Kasumi-1 (cell line): ENCODE measurements at places on chromosomes 11 and 22.

DNA sequence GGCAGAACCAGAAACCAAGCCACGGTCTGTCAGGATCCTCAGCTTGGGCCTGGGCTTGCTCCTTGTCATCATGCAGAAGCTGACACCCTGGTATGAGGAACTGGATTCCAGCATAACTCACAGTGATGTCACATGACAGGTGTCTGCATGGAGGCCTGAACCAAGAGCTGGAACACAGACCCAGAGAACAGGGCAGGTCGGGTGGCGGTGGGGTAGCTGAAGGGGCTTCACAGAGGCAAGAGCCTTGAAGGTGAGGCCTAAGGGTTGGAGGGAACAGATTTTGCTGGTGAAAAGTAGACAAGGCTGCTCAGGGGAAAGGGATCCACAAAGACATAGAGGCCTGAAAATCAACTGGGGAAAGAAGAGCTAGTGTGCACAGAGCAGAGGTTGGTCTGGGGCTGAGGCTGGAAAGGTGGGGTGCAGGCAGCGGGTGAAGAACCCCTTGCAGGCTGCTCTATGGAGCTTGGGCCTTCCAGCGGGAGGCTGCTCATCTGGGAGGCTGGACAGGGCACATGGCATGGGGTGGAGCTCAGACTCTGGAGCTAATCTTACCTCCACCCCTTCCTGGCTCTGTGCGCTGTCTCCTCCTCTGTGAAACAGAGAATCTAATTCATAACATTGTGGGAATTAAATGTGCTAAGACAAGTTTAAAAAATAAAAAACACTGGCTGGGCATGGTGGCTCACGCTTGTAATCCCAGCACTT, 18.4 kb upstream of the RPS3 start:
- peak; percentile 40 for DNase-seq

DNA sequence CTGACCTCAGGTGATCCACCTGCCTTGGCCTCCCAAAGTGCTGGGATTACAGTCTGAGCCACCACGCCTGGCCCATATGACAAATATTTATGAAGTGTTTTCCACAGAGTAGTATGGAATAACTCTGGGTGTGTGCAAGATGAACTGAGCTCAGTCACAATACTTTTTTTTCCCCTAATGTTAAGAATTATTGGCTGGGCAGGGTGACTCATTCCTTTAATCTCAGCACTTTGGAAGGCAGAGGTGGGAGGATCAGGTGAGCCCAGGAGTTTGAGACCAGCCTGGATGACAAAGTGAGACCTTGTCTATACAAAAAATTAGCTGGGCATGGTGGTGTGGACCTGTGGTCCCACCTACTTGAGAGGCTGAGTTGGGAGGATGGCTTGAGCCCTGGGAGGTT, 6.4 kb downstream of the PTPRJ start:
- no peak for DNase-seq

GRCh38 chr11:35047179-35047578, 91.8 kb upstream of the CD44 start:
- DNase-seq = peak; percentile 91

- DNase-seq = no peak
These were observed 25.7 kb downstream of the TTC12 start for GRCh38 chr11:113339929-113340589.

DNA sequence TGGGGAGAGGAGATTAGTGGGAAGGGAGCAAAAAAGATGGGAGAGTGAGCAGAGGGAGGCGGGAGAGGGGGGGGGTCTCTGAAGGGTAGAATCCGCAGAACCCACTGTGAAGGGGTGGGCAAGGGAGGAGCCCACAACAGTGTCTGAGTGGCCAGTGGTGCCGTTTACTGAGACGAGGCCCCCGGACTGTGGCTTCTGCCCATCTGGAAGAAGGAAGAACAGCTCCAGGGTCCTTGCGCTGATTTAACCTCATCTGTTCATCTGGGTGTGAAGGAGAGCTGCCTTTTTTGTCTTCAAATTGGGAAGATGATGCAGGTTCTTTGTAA, 45.7 kb upstream of the ANO1 start:
- no peak for DNase-seq

DNA sequence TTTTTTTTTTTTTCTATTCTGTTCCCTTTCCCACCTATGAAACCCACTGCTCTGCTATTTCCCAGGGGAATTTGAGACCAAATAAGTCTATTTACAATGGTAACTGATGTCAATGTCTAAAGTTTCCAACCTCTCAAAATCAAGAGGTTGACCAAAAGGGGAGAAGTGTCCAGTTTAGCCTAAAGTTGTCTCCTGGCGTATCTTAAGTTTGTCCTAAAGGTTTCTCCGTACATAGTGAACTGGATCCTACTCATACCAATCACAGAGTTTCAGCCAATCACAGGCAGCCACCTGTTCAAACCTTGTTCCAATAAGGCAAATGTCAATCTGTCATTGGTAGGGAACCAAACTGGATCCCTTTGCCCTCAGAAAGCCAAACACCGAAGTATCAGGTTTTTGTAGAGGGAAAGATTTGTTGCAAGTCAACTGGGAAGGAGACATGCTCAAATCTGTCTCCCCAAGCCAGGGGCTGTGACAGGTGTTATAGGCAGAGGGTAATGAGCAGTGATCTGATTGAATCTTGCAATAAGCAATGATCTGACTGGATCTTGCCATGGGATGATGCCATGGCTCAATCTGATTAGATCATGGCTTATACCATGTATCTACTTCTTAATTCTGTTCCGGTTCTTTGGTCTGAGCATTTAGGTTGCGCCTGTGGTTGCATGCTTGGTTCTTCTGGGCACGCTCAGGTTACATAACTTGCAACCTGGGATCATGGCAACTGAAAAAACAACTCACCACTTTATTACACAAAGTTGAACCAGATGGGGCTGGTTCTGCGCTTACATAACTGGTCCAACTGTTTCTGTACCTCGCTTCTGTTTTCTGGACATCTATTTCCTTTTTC, 1.1 kb upstream of the VPS37C start:
- DNase-seq = peak; percentile 12

GRCh38 chr11:78860720-78861422, 286.2 kb upstream of the NARS2 start:
- DNase-seq = peak; percentile 3

- no peak for DNase-seq
These were observed 33.1 kb downstream of the C11orf58 start for GRCh38 chr11:16771350-16772140.

DNA sequence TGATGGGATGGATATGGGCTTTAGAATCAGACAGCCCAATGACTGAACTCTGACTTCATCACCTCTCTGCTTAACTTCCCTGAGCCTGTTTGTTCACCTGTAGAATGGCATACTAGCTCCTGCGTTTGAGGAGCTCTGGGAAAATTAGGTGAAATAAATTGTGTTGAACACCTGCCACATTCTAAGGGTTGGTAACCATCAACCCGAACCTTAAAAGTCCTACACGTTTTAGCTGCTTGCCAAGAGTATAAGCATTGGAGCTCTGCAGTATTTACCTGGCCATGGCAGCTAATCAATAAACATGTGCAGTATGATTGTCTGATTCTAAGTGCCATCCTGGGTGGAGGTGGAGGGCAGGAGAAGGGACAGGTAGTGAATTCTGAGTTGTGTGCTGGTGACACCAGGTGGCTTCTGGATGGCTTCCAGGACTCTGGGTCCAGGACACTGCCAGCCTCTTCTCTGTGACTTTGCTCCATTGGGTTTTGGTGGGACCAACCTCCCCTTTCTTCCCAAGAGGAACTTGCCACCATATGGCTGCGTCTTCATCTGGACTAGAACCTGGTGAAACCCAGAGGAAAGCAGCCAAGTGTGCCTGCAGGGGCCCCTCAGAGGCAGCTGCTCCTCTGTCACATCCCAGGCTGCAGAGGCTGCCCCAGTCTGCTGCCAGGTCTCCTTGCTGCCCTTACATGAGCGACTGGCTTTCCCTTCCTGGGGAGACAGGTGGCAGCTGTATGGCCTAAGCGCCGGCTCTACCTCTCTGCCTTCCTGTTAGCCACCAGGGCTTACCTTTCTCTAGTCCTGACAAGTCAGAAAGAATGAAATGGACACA, 85.6 kb downstream of the CACNG2 start:
- DNase-seq = no peak

DNA sequence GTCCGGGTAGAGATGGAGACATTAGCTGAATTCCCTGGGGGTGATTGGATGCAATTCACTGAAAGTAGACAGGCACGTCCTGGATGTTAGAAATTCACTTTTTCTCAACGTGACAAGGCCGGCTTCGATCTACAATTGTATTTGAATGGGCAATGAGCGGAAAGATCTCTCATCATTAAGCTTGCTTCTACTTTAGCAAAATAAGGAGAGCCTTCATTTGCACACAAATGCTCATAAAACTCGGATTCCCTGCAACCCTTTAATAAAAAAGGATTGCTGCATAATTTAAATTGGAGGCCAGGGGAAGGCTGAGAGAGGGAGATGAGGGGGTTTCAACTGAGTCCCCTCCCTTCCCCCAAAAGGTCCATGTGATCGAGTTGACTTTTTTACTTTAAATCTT, 10.6 kb upstream of the PAX6 start:
- no peak for DNase-seq

GRCh38 chr11:364991-365725, 4.1 kb upstream of the B4GALNT4 start:
- DNase-seq = no peak

GRCh38 chr11:10066441-10066840, 227.6 kb downstream of the SBF2 start:
- DNase-seq = no peak

DNA sequence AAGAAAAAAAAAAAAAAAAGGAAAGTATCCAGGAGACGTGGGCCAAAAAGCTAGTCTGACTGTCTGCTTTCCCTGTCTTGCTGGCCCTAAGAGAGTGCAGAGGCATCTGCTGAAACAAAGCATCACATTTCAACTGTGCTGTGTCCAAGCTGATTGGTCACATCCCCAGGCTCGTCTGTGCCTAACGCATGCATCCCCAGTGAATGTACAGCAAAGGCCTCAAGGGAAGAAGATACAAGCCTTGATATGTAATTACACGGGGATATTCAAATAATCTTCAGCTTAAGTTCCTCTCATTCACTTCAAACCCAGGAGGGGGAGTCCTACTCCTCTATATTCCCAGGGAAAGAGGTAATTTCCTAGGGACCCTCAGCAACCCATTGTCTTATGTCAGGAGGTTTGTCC, 5.4 kb upstream of the SORL1 start:
- DNase-seq = peak; percentile 64

- DNase-seq = no peak
These were observed 299.2 kb upstream of the API5 start for GRCh38 chr11:43012606-43013005.

- no peak for DNase-seq
These were observed 414.0 kb downstream of the MN1 start for GRCh38 chr22:27387561-27387960.

GRCh38 chr11:36108881-36109589, 165.2 kb downstream of the LDLRAD3 start:
- no peak for DNase-seq

DNA sequence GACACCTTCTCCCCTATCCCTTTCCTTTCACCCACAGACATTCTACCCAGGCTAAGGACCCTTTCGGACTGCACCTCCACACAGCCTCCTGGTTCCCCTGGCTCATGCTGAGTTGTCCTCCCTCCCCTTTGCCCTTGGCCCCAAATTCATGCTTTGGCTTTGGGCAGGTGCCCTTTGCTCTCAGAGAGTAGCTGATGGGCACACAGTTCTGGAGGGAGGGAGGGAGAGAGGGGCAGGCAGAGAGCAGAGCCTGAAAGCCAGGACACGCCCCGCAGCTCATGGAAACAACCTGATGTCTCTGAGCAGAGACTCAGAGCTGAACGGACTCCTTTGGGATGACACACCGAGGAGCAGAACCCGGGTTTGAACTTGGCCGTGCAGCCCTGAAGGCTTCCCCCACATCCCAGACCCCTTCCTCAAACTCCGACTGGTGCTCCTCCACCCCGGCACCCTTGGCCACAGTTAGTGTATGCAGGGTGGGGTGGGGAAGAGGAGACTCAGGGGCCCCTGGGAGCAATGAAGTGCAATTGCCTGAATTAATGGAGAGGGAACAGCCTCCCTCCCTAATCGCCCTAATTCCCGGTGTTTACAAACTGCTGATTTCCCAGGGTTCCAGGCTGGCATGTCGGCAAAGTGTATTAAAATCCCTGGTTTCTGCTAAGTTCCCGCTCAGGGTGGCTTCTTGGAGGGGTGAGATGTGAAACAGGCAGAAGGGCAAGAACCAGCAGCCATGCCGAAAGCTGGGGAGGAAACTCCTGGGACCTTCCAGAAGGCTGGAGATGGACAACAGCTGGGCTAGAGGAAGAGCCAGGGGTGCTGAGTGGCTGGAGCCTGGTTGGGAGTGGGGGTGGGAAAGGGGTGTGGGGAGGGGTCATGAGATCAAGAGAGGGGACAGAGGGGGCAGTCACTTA, 71.2 kb upstream of the SHISAL1 start:
- no peak for DNase-seq

DNA sequence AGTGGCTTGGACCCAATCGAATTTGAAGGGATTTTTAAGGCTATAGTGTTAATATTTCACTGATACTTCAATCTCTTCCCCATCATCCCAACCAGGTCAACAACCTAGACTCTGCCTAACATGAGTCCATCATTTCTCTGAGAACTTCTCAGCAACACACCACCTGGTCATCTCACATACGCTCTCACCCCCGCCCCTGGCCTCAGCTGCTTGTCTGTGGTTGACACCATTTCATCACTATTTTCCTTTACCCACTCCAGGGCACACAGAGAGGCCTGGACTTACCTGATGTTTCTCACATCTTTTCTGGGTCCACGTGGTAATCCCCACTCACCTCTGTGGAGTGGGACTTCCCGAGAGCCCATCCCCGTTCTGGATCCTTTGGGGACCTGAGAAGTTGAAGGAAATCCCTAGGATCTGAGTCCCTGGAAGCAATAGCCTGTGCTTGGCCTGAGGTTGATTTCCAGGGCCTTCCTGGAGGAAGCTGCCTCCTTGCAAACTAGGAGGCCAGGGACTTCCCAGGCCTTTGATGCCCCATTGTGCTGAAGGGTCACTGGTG, 3.2 kb downstream of the P2RX3 start:
- DNase-seq = no peak

GRCh38 chr11:96139691-96140090, 203.3 kb downstream of the MAML2 start:
- no peak for DNase-seq

DNA sequence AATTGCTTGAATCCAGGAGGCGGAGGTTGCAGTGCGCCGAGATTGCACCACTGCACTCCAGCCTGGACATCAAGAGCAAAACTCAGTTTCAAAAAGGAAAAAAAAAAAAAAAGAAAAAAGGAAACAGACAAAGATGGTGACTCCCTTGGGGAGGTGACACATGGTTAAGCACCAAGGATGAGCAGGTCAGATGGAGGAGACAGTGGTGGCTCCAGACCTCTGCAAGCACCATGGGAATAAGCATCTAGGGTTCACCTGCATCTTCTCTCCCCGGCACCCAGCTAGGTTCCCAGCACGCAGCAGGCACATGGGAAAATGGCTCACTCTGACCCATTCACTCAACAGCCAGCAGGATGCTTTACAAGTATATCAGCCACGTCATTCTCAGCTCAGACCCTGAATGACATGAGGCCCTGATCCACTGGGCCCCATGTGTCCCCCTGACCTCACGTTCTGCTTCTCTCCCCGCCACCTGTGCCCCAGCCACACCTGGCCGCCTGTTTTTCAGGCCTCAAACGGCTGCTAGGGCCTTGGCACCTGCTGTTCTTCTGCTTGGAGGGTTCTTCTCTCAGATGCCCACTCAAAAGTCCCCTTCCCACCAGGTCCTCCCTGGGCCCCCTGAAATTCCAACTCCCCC, 24.2 kb downstream of the A4GALT start:
- DNase-seq = no peak
